Neural crest cell (in vitro differentiated cells): ENCODE measurements at places on chromosomes 3 and 15. TPM values are rescaled to one million over a fixed set of nuclear protein-coding genes. Genes with fewer than 3 reads are reported as not detected.

Gene HAPLN3
- 2.4 and 2.9 TPM in 2 replicates for total RNA-seq

Gene CLDN18
- not detected in 2 replicates for total RNA-seq

Gene KPNA1
- total RNA-seq, result 86.5 and 86.8 TPM in 2 replicates

Gene LMCD1
- total RNA-seq, result 28.4 and 29.0 TPM in 2 replicates

Gene NLGN1
- total RNA-seq, result 18.6 and 20.0 TPM in 2 replicates

Gene TUSC7
- not detected in 2 replicates for total RNA-seq

Gene KBTBD13
- not detected in 2 replicates for total RNA-seq

Gene STAC
- 0.93 and 1.3 TPM in 2 replicates for total RNA-seq

Gene CPN2
- not detected in 2 replicates for total RNA-seq

Gene ATP13A4
- total RNA-seq, result 0.30 and 0.57 TPM in 2 replicates

Gene FAM43A
- 1.4 TPM in 2 replicates for total RNA-seq

Gene TRPM1
- not detected in 2 replicates for total RNA-seq

Gene PLXNB1
- total RNA-seq, result 161 and 180 TPM in 2 replicates

Gene GOLGA6L7
- not detected in 2 replicates for total RNA-seq

Gene P2RY13
- total RNA-seq, result not detected in 2 replicates

Gene GPR62
- 0.18 and 0.23 TPM in 2 replicates for total RNA-seq

Gene CEP19
- total RNA-seq, result 5.8 and 6.3 TPM in 2 replicates

Gene WDR93
- 0.20 TPM in 1 of 2 replicates, not detected in the other for total RNA-seq

Gene CCR9
- not detected in 2 replicates for total RNA-seq

Gene MYO1E
- 26.1 and 34.5 TPM in 2 replicates for total RNA-seq

Gene GPR27
- total RNA-seq, result 9.4 and 10.4 TPM in 2 replicates

Gene ZPLD1
- total RNA-seq, result not detected in 2 replicates

Gene DNAH1
- 2.4 and 3.2 TPM in 2 replicates for total RNA-seq

Gene LCTL
- total RNA-seq, result 2.1 and 2.7 TPM in 2 replicates

Gene FEZF2
- total RNA-seq, result 0.18 and 0.28 TPM in 2 replicates

Gene SERPINI2
- 0.56 and 0.86 TPM in 2 replicates for total RNA-seq

Gene LDHAL6B
- not detected in 2 replicates for total RNA-seq

Gene MNS1
- total RNA-seq, result 7.9 and 9.6 TPM in 2 replicates

Gene RPL29
- 1,471 and 1,533 TPM in 2 replicates for total RNA-seq

Gene TRH
- 0.36 and 0.61 TPM in 2 replicates for total RNA-seq

Gene CASR
- not detected in 2 replicates for total RNA-seq

Gene FETUB
- not detected in 2 replicates for total RNA-seq

Gene ZNF860
- total RNA-seq, result 0.27 and 0.56 TPM in 2 replicates

Gene ST3GAL6
- 16.0 and 17.9 TPM in 2 replicates for total RNA-seq

Gene CISH
- total RNA-seq, result 8.1 and 8.6 TPM in 2 replicates

Gene GHSR
- not detected in 2 replicates for total RNA-seq
